ENCODE measurements at places on chromosomes 16 and 17.

- DNase-seq, result no peak
Observed at GRCh38 chr17:6248061-6248460, 177.9 kb downstream of the WSCD1 start.

GRCh38 chr17:82435601-82436583, 14.7 kb downstream of the CYBC1 start:
- DNase-seq, result no peak

- DNase-seq, result no peak
Observed at GRCh38 chr17:79951361-79952264, 84.1 kb downstream of the TBC1D16 start.

DNA sequence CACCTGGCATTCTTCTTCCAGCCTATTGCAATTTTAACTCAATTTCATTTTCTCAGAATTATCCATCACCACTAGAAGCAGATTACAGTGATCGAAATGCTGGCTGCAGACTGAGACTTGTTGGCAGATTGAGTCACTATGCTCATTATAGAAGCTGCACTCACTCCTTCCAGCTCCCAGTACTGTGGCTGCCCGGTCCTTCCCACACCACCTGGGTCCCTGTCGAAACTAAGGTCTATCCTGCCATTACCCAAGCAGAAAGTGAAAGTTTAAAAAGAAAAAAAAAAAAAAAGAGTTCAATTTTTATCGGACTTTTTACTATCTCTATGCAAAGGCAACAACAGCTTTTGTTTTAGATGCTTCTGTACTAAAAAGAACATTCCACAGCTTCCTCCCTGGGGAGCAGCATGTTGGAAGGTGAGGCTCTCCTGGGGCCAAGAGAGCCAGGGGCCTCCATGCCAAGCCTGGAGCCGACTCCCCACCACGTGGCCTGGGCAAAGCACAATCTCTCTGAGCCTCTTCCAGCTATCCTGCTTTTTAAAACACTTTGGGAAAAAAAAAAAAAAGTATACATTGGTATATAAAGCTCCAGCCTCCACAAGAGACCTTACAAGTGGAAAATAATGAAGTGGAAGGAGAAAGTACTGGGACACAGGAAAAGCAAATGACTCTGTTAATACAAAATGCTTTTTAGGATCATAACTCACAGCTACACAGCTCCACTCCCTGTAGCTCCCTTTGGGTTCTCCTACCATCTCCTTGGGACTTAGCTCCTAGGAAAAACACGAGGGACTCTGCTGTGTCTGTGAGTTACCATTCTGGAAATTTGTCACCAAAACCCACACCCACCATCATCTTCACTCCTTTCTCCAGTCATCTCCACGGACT, 77.8 kb downstream of the USP31 start:
- no peak for DNase-seq

DNA sequence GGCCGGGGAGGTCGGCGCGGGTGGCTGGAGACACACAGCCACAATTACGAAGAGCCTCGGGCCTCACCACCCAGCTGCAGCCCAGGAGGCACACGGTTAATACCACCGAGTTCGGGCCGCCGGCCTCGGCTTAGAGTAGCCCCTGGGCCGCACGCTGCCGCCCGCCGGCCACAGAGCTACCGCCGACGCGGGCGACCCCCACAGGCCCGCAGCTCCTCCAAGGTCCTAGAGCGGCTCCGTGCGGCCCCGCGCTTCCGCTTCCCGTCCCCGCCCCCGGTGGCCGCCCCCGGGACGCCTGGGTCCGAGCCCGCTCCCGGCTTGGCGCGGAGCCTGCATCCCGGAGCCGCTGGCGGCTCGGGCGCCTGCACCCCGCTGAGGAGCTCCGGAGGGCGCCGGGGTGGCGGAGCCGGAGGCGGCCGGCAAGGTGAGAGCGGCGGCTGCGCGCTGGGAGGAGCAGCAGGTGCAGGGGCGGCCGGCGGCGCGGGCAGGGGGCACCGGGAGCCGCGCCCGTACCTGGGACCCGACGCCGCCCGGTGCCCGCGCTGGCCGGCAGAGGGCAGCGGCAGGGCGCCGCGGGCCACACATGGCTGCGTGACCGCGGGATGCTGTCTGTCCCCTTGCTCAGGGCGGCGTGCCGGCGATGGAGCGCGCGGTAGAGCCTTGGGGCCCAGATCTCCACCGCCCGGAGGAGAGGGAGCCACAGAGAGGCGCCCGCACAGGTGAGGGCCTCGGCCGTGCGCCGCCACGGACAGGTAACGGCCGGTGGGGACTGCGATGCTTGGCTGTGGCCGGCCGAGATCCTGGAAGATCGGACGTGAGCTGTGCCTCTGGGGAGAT, at the start of gene ZNF48:
Gene ZNF48, plus strand, starts transcription at position 266 of the 837 bp plus-strand sequence. Its CDS starts 375 bp downstream, at position 641.
- peak; percentile 73 for DNase-seq

DNA sequence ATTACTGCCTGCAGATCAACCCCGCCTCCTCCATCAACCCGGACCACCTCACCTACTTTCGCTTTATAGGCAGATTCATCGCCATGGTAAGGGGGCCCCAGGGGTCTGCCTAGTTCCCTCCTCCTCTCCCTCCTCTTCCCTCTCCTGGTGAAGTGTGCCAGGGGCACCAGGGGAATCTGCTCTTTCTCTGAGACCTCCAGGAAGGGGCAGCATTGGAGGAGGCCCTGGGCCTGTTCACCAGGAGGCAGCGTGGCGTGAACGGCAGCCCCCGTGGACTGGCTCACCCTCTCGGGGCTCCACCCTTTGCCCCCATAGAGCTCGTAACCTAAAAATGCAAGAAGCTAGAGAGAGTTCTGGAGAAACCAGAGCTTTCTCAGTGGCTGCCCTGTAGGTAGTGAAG, 17.1 kb upstream of the CLEC18A start:
- no peak for DNase-seq

DNA sequence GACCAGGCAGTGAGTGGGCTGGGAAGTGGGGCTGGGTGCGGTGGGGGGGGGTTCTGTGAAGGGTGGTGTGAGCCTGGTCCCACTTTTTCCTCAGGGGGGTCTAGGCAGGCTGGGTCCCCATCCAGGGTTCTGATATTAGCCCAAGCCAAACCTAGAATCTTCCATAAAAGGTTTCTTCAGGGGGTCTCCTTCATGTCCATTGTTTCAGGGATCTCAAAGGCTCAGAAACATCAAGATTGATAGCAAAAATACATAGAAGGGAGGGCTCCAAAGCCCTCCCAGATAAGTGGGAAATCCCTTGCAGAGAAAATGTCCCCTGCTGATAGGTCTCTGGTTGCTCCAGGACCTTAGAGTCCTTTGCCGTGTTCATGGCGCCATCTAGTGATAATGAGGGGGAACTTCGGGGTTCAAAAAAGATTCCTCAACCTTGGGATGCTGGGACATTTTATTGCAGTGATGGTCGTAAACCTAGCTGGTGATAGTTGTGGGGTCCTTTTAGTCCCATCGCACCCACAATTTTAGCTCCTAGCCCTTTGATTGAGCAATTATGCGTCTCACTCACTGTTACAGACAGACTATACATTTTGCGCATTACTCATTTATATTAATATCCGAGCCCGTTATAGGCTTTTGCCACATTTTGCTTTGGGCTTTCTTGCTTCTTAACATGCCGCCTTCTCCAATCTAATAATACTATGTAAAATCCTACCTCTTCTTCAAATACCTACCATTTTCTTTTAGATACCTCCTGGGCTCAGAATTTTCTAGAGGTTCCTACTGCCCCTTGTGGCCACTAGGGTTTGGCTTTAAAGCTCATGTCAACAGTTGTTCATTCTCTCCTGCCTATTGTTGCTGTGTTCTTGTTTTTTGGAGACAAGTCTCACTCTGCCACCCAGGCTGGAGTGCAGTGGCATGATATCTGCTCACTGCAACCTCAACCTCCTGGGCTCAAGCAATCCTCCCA, 35.1 kb downstream of the IGF2BP1 start:
- DNase-seq, result peak; percentile 87

DNA sequence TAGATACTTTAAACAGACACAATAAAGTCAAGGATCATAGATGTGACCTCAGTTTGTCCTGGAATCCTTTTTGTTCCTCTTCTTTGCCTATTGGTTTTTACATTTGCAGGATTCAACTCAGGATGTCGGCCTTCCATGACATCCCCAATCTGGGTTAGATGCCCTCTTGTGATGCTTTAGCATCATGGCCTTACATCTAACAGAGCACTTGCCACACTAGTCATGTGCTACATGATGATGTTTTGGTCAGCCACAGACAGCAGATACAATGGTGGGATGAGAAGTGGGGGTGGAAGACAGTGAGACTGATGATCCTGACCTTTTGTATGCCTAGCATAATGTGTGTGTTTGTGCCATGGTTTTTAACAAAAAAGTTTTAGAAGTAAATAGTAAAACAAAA, 1.8 kb upstream of the SYNRG start:
- DNase-seq, result peak; percentile 77

GRCh38 chr16:50706250-50706649, 12.8 kb downstream of the NOD2 start:
- DNase-seq, result no peak

GRCh38 chr16:4936181-4936990, 562 bp downstream of the PPL start:
- no peak for DNase-seq

GRCh38 chr17:66813296-66813695, 21.6 kb upstream of the CACNG5 start:
- DNase-seq, result no peak

DNA sequence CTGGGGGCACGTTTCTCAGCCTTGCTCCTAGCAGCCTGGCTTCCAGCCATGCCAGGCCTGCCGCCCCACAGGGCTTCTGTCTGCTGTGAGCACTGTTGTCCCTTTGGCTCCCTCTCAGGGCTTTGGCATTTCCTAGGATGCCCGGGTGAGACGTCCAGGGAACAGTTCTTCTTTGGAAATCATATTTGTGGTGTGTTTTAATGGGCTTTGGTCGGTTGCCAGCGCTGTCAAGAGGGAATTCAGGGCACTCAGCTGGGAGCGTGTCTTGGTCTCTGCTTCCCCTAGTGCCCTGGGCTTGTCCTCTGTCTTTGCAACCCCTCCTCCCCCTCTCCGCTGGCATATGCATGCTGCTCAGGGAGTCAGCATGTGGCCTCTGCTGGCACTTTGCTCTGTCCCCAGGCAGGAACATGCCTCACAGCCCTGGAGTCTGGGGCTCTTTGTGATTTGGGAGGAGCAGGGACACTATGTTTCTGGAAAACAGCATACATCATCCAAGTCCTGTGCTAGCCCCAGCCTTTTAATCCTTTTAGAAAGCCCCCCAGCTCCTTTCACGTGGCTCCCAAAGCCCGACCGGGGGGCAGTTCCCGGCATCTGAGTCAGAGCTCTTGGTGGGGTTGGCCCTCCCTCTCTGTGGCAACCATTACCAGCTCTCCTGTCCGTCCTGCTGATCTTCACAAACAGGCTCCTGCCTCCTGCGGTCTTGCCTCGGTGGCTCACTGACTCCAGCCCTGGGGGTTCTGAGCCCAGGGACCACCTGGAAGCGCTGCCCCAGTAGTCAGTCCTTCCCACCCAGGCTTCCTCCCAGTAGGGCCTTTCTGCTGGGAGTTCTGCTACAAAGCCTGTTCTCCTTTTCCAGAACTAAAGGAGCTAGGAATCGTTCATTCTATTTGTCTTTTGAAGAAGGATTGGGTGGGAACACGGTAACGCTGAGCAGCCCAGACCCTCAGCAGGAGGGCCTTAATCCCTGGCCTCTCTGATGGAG, 26.7 kb downstream of the SAP30BP start:
- no peak for DNase-seq

GRCh38 chr16:70737377-70738082, 51.7 kb upstream of the MTSS2 start:
- DNase-seq, result peak; percentile 70

DNA sequence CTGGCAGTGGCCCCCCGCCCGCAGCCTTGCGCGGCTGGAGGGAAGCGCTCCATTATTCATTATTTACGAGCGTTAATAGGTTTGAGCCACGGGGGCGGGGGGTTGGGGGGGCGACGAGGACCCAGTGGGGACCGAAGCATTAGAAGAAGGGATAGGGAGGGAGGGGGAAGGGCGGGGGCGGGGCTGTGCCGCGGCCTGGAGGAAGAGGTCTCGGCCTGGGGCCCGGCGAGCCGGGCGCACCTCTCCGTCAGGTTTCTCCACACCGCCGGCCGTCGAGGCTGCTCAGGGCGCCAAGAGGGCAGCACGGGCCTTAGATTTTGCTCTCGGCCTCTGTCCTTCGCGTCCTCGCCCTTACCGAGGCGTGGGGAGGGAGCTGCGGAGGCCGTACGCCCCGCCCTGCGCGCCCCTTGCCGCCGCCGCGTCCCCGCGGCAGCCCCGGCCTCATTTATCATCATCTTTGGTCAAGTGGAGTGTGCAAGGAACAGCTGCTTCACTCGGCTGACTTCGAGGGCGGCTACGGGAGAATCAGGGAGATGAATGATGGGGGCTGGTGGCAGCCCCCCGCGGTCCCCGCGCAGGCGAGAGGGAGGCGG, 54.2 kb downstream of the SREBF1 start:
- DNase-seq, result no peak

DNA sequence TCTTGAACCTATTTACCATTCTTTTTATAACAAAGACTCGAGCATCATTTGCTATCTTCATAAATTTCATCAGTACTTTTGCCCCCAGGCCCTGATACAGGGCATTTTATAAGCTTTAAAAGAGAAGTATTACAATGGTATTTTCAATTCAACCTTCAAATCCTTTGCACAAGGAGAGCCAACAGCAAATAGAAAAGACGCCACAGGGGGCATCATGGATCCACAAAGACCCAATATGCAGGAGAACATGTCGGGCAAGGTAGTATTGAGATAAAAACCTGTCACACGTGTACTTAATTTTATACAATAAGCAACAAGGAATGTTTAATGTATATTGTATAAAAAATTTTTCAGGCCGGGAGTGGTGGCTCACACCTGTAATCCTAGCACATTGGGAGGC, 10.2 kb downstream of the MAP3K14 start:
- DNase-seq, result no peak

DNA sequence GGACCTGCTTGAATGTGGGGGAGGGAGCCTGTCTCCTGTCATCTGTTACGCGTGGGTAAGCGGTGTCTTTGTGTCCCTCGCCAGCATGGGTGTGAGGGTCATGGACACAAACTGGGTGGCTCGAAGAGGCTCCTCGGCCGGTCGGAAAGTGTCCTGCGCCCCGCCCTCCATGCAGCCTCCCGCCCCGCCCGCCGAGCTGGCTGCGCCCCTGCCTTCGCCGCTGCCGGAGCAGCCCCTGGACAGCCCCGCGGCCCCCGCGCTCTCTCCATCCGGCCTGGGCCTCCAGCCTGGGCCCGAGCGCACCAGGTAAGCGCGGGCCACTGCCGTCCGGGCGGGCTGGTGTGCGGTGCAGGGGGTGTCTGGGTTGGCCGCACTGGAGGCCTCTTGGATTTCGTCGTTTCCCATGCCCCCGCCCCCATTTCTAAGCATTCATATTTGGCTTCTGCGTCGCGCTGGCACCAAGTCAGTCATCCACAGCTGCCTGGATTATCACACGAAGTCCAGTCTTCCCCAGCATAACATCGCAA, 43.8 kb downstream of the ELAC2 start:
- no peak for DNase-seq

- DNase-seq, result no peak
Observed at GRCh38 chr16:64408699-64409098, 713.2 kb downstream of the CDH11 start.

DNA sequence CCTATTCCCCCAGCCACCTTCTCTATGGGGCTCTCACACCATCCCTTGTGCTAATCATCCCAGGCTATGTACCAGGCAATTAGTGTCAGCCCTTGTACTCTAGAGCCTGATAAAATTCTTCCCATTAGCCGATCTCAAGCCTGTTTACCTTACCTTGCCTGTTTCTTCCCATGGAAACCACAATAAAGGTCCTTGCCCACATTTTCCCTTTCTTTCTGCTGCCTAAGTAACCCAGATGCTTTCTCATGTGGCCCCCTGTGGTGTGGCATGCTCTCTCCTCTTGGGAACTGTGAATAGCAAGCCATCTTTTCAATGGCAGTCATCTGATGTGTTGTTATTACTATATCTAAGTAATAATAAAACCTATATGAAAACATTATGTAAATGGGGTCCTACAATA, 265.8 kb upstream of the ELAC2 start:
- DNase-seq, result no peak

GRCh38 chr17:81685108-81685507, 1.3 kb downstream of the HGS start:
- peak; percentile 8 for DNase-seq
